ENCODE measurements at places on chromosomes 16 and 17.

GRCh38 chr17:76736349-76737081 is 616 bp downstream of the SRSF2 start:
- DNase-seq = peak; percentile 75

GRCh38 chr16:49789616-49790015 is 66.3 kb downstream of the ZNF423 start:
- no peak for DNase-seq

GRCh38 chr17:74860229-74860871 is 665 bp upstream of the GRIN2C start:
- no peak for DNase-seq

GRCh38 chr17:69710926-69711325 is 296.4 kb downstream of the MAP2K6 start:
- no peak for DNase-seq

GRCh38 chr16:1789643-1790045 is 3.9 kb downstream of the IGFALS start:
- no peak for DNase-seq

DNA sequence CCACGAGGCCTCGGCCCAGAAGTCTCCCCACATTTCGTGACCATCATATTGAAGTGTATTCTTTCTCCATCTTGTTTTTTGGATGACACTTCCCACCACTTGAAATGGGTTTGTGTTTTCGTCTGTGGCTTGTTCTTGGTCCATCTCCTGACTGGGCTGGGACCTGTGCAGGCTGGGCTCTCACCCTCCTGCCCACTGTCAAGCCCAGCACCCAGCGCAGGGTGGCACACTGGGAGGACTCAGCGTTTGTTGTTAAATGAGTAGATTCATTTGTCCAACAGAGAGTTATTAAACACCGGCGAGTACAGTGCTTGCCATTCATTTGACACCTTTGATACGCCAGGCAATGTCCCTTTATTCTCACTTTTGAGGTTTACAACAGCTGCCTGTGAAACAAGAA is 22.6 kb downstream of the NT5M start:
- no peak for DNase-seq

- DNase-seq = no peak
These were observed 501 bp upstream of the AP2B1 start for GRCh38 chr17:35586569-35587073.

DNA sequence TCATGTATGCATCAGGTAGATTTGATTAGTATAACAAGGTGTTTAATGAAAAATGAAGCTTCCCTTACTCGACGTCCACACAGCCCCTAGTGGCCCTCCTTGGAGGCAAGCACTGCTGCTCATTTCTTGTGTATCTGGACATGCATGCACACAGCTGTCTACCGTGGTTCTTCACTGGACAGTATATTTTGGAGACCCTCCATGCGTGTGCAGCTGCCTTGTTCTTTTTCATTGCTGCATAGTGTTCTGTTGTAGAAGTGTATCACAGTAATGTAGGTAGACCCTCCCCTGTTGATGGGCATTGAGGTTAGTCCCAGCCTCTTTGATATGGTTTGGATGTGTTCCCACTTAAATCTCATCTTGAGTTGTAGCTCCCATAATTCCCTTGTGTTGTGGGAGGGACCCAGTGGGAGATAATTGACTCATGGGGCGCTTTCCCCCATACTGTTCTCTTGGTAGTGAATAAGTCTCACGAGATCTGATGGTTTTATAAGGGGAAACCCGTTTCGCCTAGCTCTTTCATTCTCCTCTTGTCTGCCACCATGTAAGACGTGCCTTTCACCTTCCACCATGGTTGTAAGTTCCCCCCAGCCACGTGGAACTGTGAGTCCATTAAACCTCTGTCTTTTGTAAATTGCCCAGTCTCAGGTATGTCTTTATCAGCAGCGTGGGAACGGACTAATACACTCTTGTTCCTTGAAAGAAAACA is 6.3 kb downstream of the CMIP start:
- DNase-seq = no peak

GRCh38 chr16:55257966-55258613 is 65.9 kb upstream of the IRX6 start:
- peak; percentile 66 for DNase-seq

DNA sequence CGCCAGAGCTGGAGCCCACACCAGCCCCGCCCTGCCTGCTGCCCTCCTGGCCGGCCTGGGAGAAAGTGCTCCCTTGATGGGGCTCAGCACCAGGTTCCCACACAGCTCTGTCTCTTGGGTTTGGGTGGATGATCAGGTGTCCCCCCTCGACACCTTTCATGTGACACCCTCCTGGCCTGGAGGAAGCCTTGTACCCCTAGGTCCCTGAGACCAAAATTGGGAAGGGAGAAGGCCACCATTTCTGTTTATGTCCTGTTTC is 19.4 kb upstream of the PLLP start:
- no peak for DNase-seq

DNA sequence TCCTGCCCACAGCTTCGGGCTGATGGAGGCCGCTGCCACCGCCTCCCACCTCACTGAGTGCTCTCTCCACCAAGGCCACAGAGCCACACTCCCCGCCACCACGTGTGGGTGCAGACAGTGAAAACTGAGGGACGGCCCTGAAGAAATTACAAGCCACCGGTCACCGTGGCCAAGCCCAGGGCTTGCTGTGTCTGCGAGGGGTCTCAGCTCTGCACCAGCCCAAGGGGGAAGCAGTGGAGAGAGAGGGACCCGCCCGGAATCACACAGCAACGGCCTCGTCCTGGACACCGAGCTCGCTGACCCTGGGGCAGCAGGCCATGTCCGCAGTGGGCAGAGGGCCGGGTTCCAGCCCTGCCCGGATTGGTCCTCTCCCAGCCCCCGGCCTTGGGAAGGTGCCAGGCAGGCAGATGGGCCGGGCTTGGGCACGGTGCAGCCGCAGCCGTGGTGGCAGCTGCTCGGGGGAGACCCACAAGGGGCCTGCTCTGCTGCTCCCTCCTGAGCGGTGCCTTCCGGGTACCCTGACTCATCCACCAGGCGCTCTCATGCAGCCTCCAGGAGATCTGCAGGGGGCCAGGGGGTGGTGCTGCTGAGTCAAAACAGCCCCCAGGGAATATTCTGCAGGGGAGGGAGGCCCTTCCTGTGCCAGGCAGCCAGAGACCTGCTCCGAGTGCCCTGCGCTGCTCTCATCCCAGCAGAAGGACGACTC is 52.0 kb downstream of the CBFA2T3 start:
- no peak for DNase-seq

DNA sequence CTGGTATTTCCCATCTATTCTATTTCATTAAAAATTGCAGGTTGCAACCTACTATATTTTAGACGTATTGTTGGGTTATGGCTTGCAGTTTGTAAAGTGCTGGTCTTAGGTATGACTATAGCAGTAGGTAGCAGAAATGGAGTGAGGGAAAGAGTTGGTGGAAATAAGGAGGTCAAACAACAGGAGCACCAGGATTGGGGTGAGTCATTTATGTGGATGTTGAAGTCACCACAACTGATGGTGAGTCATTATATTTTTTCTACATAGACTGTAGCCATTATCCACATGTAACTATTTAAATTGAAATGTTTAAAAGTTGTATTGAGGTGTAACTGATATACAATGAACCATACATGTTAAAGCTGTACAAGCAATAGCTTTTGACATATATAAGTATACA is 25.0 kb upstream of the HS3ST3A1 start:
- DNase-seq = no peak

GRCh38 chr17:6470751-6471521 is 26.7 kb downstream of the PIMREG start:
- DNase-seq = no peak

GRCh38 chr17:64075913-64076312 is 54.0 kb downstream of the ERN1 start:
- peak; percentile 80 for DNase-seq

GRCh38 chr17:1604831-1605528 is 23.7 kb downstream of the SLC43A2 start:
- no peak for DNase-seq

GRCh38 chr17:1203967-1204291 is 24.1 kb upstream of the ABR start:
- DNase-seq = no peak

GRCh38 chr17:68843522-68843921 is 111.7 kb downstream of the ABCA8 start:
- no peak for DNase-seq

GRCh38 chr16:8373676-8374431 is 216.5 kb downstream of the TMEM114 start:
- DNase-seq = no peak

DNA sequence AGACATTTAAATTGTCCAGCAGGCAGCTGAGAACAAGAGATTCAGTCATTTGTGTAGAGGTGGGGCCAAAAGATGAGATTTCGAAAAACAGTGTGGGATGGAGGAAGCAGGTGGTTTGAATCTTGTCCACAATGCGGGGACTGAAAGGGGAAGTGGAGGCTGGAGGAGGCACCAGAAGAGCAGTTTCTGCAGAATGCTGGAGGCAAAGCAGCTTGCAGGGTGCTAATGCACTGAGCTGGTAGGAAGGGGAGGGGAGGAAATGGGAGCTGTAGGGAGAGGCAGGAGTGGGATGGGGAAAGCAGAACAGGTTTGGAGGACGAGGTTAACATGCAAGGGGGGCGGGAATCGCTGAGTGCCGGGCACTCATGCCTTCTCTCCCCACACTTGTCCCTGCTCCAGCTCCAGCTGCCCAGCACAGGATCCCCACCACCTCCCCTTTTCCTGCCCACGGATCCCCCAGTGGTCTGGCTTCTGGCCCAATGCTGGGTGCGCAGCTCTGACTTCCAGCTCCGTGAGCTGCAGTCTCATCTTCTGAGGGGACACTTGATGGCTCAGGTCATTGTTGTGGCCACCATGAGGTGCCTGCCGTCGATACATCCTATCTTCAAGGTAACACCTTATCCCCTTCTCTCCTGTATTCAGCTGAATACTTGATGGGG is 9.4 kb downstream of the C17orf100 start:
- DNase-seq = peak; percentile 38

- no peak for DNase-seq
These were observed 301.7 kb upstream of the PMFBP1 start for GRCh38 chr16:72473631-72474030.

GRCh38 chr16:78984324-78984723 is 616.2 kb downstream of the MAF start:
- no peak for DNase-seq

DNA sequence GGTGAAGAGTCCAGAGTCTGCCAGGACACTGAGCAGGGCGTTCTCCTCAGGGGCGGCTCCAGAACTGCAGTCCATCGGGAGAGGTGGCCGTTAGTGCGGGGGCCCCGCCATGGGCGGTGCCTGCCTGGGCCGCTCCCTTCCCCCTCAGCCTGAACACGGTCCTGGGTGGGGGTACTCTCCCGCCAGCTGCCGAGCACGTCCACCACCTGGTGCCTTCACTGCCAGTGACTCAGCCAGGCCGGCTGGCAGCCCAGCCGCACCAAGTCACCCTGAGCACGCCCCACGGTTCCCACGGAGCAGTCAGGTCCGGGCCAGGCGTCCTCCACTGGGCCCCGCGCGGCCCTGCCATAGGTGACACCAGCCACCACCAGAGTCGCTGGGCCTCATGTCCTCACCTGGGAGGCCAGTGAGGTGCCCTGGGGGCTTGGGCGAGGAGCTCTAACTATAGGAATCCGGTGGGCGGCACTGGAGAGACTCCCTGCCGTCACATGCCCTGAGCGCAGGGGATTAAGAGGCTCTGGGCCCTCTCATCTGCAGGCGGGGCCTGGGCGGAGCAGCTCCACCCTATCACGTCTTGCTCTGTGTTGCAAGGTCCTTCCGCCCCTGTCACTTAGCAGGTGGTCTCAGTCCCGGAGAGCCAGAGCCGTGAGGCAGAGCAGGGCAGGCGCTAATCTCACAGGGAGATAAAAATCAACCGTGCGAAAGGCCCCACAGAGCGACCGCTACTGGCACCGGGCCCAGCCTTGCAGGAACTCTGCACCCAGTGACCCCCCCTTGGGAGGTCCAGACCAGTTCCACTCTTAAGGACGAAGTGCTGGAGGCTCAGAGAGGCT is 14.3 kb downstream of the PIEZO1 start:
- DNase-seq = peak; percentile 89

DNA sequence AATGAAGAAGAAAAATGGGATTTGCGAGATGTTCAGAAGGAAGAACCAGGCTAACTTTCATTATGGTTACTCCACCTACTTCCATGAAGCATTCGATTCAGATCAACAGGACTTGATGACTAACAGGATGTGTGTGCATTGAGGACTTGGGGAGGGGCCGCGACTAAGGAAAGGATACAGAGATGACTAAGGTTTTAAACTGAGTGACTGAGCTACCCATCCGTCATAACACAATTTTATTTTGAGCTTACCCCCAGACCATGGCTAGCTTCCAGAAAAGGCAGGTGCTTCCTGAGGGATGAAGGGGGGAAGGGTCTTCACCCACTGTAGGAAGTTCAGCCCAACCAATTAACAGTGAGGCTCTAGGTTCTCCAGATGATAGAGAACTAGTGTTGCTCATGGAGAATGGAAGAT is 2.5 kb upstream of the CDYL2 start:
- no peak for DNase-seq

GRCh38 chr16:67269766-67270165 is 9.6 kb upstream of the PLEKHG4 start:
- DNase-seq = no peak

DNA sequence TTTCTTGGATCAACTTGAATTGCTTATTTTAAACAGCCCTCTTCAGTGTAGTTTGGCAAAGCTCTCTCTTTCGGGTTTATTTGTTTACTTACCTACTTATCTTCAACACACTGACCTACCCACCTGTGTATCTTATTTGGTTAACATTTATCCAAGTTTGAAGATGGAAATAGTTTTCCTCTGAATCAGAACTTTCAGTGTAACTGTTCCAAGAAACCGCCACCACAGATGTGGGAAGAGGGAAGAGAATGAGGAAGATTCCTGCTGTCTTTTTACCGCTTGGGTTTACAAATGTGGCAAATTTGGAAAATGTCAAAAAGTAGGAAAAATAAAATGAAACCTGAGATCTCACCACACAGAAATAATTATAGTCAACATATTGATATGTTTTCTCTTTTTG is 115.8 kb downstream of the MSI2 start:
- DNase-seq = no peak

- no peak for DNase-seq
These were observed 14.3 kb downstream of the EFTUD2 start for GRCh38 chr17:44884941-44885340.

- no peak for DNase-seq
These were observed 3.1 kb downstream of the NPW start for GRCh38 chr16:2022723-2023091.

- peak; percentile 77 for DNase-seq
These were observed 20.6 kb downstream of the QPRT start for GRCh38 chr16:29699324-29700219.

DNA sequence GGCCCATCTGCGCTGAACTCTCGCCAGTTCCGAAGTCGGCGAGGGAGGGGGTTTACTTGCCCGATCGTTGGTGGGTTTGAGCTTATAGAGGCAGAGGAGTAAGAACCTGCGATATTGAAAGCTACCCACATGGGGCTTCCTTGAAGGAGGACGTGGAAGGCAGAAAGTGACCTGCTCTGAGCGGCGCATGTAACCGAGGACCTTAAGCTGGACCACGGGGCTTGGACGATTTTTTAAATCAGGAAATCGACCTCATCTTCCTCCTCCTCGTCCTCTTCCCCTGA is 2.0 kb downstream of the PRAC2 start:
- DNase-seq = no peak

DNA sequence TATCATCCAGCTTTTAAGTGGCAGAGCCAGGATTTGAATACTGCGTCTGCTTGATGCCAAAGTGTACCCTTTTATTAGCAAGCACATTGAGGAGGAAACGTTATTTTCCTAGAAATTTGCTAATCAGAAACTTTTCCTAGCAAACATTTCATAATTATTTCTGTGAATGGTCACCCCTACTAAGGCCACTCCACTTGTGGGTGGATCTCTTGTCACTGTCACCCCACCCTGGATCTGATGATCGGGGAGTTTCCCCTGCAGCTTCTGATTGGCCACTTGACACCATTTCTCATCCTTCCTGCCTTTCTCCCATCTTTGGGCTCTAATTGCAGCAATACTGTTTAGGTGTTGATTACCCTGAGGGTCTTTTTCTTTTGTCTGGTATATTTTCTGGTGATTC is 35.9 kb downstream of the GPRC5B start:
- no peak for DNase-seq

Data from OCI-M1 (cell line).